ENCODE measurements at places on chromosomes 3 and 15.
A peak's percentile ranks its signal among the peaks of the same experiment; 100 is the strongest.

DNA sequence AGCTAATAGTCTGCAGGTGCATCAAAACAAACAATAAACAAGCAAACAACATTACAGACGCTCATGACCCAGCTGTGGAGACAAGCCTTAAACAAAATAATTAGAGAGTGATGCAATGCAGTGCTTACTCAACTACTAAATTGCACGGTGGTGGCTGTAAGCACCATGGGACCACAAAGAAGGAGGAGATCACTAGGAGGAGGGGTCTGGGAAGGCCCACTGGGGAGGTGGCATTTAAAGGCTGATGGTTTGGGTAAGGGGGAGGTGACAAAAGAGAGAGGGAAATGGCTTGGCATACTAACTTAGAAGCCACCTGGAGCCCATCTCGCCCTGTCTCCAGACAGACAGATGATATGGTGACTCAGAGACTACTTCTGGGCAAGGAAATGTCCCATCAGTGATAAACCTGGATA, 516.7 kb downstream of the FOXP1 start:
- H3K4me1 ChIP-seq: peaks cover 49% of the 10 kb centered on the region
- peak overlapping the region; percentile 89 for H3K4me3 ChIP-seq
- peaks cover 4% of the 10 kb centered on the region for H3K36me3 ChIP-seq
- H3K27ac ChIP-seq: peak overlapping the region; percentile 95

- DNase-seq: no peak
- no peaks in the 10 kb centered on the region for H3K36me3 ChIP-seq
- H3K4me1 ChIP-seq: no peaks in the 10 kb centered on the region
- no peak overlapping the region for H3K27ac ChIP-seq
Observed at GRCh38 chr3:5251196-5251583, 63.7 kb downstream of the EDEM1 start.

GRCh38 chr3:47605652-47606051, 27.0 kb upstream of the CSPG5 start:
- H3K36me3 ChIP-seq: peaks cover 32% of the 10 kb centered on the region
- peaks cover 2% of the 10 kb centered on the region for H3K4me1 ChIP-seq
- no peak for DNase-seq
- H3K27ac ChIP-seq: no peak overlapping the region
- no peak overlapping the region for H3K4me3 ChIP-seq

GRCh38 chr3:133827136-133827535, 21.5 kb downstream of the SRPRB start:
- H3K4me3 ChIP-seq: no peak overlapping the region
- no peaks in the 10 kb centered on the region for H3K27me3 ChIP-seq
- no peaks in the 10 kb centered on the region for H3K4me1 ChIP-seq
- H3K36me3 ChIP-seq: peaks cover 25% of the 10 kb centered on the region
- DNase-seq: no peak

DNA sequence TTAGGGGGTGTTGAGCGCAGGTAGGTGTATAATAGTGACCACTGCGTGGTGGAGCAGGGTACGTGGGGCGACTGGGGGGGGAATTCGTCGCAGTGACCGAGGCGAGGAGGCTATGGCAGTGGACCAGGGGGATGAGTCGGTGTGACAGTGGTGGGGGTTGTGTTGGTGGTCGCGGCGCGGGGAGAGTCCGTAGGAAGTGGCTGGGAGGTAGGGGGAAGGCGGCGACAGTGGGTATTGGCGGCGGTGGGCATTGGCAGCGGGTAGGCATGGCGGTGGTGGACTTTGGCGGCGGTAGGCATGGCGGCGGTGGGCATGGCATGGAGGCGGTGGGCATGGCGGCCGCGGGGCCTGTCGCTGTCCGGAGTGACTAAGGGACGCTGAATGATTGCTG, 739 bp downstream of the SNRPN start:
- H3K27ac ChIP-seq: peak overlapping the region; percentile 95
- DNase-seq: peak; percentile 5

All from T-helper 2 cell treated with Interferon-gamma antibody and Interleukin-4, amounts not matched to agents 5 μg/mL and 100 μg/mL, for 36 hours (primary cell).